Renal cortical epithelial cell (primary cell): ENCODE measurements at places on chromosomes 5 and 9.

DNA sequence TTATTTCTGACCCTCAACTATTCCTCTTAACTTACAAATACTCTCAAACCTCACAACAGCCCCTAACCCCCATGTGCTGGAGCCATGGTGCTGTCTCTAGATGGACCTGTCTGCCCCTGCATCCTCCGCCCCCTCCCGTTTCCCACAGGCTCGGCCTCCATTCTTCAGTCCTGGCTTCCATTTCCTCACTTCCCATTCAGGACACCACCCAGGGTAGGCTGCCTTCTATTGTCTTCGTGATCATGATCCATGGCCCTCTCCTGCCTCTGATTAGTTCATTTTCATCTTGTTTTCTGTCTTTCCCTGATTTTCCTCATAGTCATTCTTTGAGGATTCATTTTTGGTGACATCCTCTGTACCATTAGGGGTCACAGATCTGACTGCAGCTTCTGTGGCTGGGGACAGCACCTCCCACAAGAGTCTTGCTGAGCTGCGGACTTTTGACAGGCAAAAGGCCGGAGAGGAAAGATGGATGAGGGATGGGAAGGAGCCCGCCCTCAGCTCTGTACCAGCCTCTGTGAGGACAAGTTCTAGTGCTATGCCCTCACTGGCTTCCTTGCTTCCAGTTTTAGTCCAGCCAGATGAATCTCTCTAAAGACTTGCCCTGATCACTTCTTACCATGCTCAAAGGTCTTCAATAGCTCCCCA lies 255.8 kb downstream of the NTRK2 start:
- no peak for DNase-seq

DNA sequence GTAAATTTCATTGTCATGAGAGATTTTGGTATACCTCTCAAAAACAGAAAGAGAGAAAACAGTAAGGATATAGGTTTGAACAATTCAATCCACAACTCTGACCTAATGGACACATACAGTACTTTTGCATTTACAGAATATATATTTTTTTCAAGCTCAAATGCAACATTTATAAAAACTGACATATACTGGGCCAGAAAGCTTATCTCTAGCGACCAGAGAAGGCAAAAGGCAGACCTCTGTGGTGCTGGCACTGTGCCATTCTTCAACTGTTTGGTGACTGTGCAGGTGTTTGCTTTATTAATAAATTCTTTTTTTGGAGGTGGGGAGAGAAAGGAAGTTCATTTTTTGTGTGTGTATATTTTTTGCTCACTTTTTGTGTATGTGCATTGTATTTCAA lies 6.0 kb upstream of the PLAC8L1 start:
- no peak for DNase-seq

GRCh38 chr9:98570055-98570454 lies 138.7 kb downstream of the GABBR2 start:
- DNase-seq = no peak

GRCh38 chr5:169647566-169647965 lies 10.5 kb downstream of the DOCK2 start:
- DNase-seq = no peak

- no peak for DNase-seq
Observed at GRCh38 chr9:110241260-110241857, 14.9 kb downstream of the TXN start.

- DNase-seq = no peak
Observed at GRCh38 chr9:114196979-114197622, 41.8 kb downstream of the COL27A1 start.

DNA sequence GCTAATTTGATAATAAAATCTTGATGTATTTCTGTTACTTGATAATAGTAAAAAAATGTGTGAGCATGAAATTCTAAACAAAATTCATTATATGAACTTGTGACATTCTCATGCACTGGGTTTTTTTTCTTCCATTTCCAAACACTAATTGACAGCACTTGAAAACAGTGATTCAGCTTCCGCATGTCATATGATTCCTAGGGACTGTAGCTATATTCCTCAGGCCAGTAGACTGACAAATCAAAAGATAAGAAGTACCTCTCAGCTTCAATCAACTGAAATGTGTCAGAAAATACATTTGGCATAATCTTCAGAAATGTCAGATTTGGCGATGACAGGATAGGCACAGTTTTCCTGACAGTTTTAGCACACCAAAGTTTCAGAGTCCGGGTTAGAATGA lies 52.5 kb downstream of the EFNA5 start:
- DNase-seq = peak; percentile 51

DNA sequence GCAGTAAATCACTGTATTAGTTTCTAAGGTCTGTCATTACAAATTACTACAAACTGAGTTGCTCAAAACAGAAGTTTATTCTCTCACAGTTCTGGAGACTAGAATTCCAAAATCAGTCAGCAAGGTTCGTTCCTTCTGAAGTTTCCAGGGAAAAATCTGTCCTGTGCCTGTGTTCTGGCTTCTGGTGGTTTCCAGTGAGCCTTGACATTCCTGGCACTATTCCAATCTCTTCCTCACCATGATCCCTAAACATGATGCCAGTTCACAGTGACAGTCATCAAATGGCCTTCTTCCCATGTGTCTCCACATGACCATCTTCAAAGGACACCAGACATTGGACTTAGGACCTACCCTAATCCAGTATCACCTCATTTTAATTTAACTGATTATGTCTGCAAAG lies 351.4 kb downstream of the PLK2 start:
- peak; percentile 57 for DNase-seq

DNA sequence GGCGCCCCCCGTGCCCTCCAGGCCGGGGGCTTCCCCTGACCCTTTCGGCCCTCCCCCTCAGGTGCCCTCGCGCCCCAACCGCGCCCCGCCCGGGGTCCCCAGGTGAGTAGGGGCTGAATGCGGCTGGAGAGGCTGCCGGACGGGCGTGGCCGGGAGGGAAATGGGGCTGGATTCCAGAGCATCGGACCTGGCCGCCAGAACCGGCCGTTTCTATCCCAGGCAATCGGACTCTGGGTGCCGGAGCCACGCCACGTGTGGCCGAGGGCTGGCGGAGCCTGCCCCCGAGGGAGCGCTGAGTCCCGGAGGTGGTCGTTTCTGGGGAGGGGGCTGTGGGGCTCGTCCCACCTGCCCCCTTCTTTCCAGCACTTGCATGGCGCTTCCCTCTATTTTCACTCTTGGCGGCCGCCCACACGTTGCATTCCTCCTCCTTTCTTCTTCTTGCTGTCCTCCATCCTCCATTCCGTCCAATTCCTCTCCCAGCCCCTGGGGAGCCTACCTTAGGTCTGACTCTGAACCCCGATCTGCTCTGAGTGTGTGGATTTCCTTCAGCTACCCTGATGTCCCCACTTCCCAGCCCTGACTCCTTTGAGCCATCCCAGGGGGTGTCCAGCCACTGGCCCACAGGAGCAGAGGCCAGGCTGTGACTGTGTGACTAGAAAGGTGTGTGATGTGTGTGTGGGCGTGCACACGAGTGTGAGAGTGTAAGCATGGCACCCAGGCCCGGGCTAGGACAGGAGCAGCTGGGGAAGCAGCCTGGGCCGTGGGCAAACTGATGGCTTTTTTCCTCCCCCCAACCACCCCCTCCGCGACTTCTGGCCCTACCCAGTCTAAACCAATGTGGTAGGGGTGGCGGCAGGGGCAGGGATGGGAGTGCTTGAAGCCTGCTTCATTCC lies 24.7 kb downstream of the GOLGA2 start:
- DNase-seq = no peak

- DNase-seq = peak; percentile 36
Observed at GRCh38 chr5:147504011-147504410, 5.9 kb downstream of the DPYSL3 start.

GRCh38 chr9:132609829-132610228 lies 27.4 kb downstream of the BARHL1 start:
- no peak for DNase-seq

DNA sequence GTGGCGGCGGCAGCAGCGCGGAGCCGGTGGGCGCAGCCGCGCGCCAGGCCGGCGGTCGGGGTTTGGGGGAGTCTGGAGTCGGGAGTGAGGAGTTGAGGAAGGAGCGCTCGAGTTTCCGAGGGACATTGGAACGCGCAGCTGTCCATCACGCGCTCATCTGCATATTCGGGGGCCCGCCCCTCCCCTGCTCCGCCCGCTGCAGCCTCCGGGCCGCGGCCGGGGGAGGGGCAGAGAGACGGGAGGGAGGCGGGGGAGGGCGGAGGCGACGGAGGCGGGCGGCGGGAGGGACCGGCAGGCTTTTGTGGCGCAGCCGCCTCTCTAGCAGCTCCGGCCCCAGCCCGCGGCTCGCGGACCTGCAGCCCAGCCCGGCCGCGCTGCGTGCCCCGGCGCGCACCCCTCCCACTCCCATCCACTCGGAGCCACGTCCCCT lies at the start of gene IRX2:
IRX2 (minus strand) TSS at position 86 of the 430 bp plus-strand sequence. CDS start 264 bp downstream, outside the sequence.
- peak; percentile 72 for DNase-seq

DNA sequence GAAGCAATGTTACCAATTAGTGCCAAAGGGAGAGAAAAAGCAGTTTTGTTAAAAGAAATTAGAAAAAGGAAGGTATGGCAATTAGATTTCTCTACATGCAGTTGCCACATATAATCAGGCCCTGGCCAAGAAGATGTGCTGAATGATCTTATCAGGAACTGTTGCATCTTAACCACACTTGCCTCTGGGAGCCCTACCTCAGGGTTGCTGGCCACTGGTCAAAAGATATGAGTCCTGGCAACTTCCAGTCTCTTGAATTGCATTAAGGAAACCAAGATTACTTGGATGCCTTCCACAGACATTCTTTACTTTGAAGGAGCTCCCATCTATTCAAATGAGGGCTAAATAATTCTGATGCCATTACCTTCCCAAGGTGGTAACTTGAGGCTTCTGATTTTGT lies 60.4 kb downstream of the TNC start:
- DNase-seq = peak; percentile 28

- no peak for DNase-seq
Observed at GRCh38 chr5:32098890-32099310, 75.2 kb downstream of the GOLPH3 start.

DNA sequence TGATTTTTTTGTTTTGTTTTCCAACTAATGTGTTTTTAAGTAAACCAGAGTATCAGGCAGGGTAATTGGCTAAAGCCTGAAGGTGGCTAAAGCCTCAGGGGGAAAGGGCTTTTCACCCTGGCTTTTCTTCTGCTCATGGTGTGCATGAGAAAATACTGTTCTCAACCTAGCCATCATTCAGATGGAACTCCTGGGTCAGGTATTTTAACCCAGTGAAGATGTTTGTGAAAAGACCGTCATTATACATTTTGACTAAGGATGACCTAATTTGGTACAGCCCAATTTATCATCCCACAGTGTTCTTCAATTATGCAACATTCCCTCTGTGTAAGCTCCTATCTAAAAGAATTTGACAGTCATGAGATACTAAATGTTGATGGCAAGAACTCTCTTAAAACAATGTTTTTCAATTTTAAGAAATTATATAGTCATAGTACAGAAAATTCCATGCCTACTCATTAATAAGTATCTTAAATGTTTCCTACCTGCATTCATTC lies 209.5 kb upstream of the TARS1 start:
- DNase-seq = no peak

DNA sequence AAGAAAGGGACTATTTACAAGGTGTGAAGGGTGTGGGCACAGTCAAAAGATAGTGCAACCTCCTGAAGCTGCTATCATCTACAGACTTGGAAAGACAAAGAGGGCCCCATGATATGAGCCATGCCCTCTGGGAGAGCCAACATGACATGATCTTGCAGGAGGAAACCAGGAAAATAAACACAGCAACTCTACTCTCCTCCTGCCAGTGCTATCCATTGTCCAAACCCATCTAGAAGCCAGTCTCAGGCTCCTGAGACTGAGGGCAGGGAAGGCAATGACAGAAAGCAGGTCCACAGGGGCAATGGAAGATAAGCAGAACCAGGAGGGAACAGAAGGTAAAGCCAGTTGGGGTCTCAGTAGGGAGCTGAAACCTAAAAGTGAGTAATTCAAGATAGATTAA lies 37.1 kb downstream of the PLPP1 start:
- DNase-seq = no peak

GRCh38 chr5:77218263-77218662 lies 7.8 kb downstream of the PDE8B start:
- no peak for DNase-seq

DNA sequence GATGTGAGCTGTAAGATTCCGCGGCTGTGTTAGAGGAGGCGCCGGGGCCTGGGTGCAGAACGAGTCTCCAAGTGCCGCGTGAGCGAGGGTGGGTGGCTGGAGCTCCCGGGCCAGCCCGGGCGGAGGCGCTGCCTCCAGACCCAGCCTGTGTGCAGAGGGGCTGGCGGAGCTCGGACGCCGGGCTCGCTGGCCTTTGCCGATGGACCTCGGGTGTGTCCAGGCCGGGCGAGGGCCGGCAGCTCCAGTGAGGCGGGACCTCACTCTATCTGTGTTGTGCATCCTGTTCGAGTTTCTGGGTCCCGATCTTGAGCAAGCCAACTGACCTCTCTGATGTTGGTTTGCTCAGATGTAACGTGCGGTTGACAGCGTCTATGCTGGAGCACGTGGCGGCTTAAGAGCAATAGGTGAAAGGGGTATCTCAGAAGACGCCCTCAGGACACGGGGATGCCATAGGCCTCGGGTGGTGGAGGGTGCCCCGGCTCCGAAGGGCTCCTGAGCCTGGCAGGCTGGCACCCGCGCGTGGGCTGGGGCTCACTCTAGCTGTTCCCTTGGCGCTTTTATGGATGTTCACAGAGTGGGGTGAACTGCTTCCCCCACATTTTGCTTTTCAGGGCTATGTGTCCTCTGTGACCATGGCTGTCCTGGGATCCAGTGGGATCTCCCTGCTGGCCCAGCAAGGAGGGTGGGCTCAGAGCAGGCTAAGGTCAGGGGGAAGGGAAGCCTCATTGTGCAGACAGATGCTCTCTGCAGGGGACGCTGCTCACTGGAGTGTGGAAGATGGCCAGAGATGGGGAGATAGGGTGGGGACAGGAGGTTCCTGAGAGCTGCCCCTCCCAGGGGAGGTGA lies 69.8 kb downstream of the MRPL36 start:
- no peak for DNase-seq

- no peak for DNase-seq
Observed at GRCh38 chr5:156378159-156378558, 51.2 kb downstream of the SGCD start.

DNA sequence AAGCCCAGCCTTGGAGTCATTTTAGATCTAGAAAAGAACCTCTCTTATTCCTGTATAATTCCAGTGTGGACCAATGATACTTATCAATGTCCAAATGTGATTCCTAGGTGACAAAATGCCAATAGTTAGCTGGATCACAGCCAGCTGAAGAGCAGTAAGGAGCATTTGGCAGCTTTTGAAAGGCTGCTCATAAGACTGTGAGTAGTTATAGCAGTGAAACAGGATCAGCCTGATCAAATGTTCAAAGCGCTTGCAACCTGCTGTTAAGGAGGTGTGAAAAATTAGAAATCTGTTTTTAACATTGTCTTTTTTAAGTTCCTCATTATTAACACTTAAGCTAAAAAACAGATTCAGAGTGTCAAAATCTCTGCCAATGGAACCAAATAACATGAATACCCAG lies 85.1 kb downstream of the SSBP2 start:
- no peak for DNase-seq

GRCh38 chr9:36964791-36965190 lies 69.3 kb downstream of the PAX5 start:
- DNase-seq = no peak

- DNase-seq = no peak
Observed at GRCh38 chr5:102119252-102119651, 176.8 kb downstream of the SLCO4C1 start.

- DNase-seq = peak; percentile 81
Observed at GRCh38 chr9:31590091-31590490, 794.4 kb upstream of the ACO1 start.

- DNase-seq = no peak
Observed at GRCh38 chr9:13750639-13751038, 471.1 kb upstream of the MPDZ start.
